ENCODE measurements at places on chromosomes 2 and 18. TPM values are rescaled to one million over a fixed set of nuclear protein-coding genes. Genes with fewer than 3 reads are reported as not detected.

DNA sequence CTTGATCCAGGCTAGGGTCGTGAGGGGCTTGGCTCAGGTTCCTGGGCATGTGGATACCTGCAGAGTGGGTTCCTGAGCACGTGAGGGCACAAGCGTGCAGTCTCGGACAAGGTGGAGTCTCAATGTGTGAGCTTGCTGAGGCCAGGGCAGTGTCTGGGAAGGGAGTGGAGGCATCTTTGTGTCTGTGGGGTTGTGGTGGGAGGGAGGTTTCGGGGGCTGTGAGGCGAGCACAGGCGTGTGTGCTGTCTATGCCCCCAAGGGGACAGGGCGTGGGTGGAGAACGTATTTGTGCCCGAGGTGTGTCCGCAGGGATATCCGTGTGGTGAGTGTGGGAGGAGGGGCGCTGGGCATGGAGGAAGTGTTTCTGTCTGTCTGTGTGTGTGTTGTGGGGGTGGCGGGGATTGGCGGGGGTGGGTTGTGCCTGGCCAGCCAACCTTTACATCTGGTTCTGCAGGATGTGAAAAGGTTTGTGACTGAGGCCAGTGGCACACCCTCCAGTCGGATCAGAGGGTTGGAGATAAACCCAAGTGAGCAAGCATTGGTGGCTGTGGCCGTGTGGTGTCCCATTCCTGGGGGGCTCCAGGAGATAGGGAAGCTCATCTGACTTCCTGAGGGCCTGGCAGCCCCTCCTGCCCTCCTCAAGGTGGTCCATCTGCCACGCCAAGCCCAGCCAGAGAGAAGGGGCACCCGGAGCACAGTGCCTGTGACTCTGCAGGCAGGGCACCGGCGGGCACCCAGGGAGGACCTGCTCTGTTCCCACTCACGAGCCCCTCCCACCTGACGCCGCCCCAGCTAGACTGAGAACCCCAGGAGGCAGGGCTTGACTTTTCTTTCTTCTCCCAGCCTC is 57.1 kb downstream of the ZFP36L2 start:
- peak; percentile 75 for DNase-seq

DNA sequence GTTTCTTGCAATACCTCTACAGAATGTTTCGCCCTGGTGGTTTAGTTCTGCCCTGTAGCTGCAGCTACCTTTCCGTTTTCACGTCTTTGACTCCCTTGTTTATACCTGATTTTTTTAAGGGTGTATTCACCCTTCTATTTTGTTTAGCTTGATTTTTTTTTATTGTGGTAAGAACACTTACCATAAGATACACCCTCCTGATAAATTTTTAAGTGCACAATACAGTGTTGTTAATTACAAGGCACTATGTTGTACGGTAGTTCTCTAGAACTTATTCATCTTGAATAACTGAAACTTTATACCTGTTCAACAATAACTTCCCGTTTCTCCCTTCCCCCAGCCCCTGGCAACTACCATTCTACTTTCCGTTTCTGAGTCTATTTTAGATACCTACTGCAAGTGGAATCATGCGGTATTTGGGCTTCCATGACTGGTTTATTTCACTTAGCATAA is 48.9 kb upstream of the NABP1 start:
- DNase-seq = peak; percentile 59

The HOXD8 gene
- total RNA-seq = not detected

The OST4 gene
- 314 TPM for total RNA-seq

The C2orf81 gene
- total RNA-seq = 1.7 TPM

GRCh38 chr2:28601616-28602015 is 105.8 kb downstream of the PLB1 start:
- no peak for DNase-seq

- DNase-seq = no peak
These were observed 26.8 kb upstream of the CNNM3 start for GRCh38 chr2:96789245-96789617.

DNA sequence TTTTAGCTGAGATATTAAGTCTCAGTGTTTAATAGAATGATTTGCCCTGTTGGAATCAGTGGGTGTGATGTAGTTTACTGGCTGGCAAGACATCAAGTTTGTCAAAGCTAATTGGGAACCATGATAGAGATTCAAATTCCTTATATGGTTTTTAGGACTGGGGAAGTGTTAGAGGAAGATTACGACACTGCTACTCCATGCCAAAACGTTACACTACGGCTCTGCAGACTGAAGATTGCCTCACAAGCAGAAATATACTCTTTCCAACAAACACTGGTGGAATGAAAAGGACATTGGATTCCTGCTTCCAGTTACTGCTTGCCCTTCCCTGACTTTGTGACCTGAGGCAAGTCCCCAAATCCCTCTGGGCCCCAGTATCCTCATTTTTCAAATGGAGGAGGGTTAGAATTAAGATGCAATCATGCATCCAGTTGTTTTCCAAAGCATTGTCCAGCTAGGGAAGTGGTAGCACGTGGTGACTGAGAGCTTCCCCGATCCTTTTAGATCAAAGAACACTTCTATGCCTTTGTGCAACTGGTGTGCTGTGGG is 147.6 kb downstream of the CDC42EP3 start:
- DNase-seq = no peak

GRCh38 chr18:35303610-35304009 is 13.6 kb upstream of the ZSCAN30 start:
- DNase-seq = no peak

- no peak for DNase-seq
These were observed 89.2 kb downstream of the SP100 start for GRCh38 chr2:230505162-230505561.

- DNase-seq = peak; percentile 86
These were observed 92.9 kb downstream of the MREG start for GRCh38 chr2:215920244-215921100.

GRCh38 chr18:76233876-76234675 is 261.0 kb downstream of the ZNF516 start:
- DNase-seq = no peak

DNA sequence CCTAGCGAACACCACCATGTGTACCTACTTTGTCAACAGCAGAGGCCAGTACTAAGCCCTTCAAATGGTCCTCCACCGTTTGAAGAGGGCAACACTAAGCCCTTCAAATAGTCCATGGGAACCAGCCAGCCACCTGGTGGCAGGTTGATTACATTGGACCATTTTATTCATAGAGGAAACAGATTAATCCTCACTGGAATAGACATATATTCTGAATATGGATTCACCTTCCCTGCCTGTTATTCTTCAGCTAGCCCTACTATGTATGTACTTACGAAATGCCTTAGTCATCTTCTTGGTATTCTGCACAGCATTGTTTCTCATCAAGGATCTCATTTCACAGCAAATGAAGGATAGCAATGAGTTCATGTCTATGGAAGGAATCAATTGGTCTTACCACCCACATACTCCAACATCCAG is 10.0 kb upstream of the ZNF396 start:
- DNase-seq = no peak

The CHRND gene
- total RNA-seq = not detected

DNA sequence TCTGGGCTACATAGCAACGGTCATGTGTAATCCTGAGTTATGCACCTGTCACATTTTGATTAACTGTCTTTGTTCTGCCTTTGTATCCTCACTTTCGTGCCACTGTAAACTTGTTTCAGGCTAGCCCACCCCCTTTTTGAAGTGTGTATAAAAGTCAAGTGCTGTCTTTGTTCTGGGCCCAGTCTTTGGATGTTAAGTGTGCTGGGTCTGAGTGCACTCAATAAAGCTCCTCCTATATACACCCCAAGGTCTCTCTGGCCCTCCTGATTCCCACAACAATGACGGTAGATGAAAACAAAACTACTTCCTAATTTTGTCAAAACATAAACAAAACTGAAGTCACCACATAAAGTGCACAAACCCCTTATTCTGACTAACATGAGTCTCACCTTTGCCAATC is 633.4 kb downstream of the DSC3 start:
- no peak for DNase-seq

DNA sequence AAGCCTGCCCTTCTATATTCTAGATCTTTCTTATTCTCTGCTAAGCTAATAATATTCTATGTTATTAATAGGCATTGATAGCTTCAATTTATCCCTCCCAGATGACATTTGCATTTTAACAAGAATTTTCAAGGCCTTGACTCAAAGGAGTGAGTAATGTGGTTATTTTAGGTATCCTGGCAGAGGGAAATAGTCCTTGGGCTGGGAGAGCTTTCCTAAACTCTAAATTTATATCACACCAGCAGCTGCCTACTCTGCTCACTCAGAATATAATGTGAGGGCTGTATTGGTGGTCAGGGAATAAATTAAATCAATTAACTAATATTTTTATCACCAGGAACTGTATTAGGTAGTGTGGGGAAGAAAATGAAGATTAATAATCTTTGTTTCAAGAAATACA is 74.8 kb upstream of the ADAM23 start:
- no peak for DNase-seq

DNA sequence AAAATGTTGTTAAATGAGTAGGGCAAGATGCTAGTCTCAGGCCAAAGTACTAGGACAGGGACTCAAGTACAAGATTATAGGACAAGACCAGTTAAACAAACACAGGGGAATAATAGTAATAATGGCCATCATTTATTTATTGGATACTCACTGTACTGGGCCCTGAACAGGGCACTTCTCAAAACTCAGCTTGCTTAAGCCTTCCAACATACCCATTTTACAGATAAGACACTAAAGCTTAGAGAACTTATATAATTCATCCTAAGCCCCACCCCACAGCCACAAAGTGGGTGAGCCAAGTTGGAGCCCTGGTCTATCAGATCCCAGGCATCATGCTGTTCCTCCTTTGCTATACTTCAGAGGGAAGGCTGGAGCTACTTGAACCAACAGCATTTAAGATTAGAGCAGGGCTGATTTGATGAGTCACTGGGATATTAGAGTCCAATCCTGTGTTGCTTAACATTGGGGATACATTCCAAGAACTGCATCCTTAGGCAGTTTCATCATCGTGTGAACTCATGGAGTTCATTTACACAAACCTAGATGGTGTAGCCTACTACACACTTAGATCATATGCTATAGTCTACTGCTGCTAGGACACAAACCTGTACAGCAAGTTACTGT is 153.6 kb downstream of the MTCL1 start:
- no peak for DNase-seq

- DNase-seq = peak; percentile 49
These were observed 1.0 kb upstream of the PRKD3 start for GRCh38 chr2:37325625-37326071.

GRCh38 chr2:118568700-118569099 is 278.7 kb downstream of the EN1 start:
- no peak for DNase-seq

- DNase-seq = no peak
These were observed 445 bp downstream of the MLPH start for GRCh38 chr2:237487496-237487895.

The SLC9A4 gene
- 0.07 TPM for total RNA-seq

The SGPP2 gene
- total RNA-seq = 23.0 TPM

The RTP5 gene
- 0.07 TPM for total RNA-seq

DNA sequence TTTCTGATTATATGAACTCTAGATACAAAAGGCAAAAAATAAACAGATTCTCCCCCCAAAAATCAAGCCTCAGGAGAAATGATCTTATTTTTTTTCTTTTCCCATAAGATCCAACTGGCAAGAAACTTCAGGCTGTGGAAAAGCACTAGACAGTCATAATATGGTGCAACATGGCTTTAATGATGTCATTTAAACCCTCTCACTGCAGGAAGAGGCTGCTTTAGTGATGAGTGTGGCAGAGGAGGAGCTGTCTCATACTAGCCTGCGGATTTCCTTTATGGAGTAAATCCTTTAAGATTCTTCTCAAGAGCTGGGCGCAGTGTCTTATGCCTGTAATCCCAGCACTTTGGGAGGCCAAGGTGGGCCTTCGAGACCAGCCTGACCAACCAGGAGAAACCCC is 83.3 kb upstream of the CD28 start:
- no peak for DNase-seq

DNA sequence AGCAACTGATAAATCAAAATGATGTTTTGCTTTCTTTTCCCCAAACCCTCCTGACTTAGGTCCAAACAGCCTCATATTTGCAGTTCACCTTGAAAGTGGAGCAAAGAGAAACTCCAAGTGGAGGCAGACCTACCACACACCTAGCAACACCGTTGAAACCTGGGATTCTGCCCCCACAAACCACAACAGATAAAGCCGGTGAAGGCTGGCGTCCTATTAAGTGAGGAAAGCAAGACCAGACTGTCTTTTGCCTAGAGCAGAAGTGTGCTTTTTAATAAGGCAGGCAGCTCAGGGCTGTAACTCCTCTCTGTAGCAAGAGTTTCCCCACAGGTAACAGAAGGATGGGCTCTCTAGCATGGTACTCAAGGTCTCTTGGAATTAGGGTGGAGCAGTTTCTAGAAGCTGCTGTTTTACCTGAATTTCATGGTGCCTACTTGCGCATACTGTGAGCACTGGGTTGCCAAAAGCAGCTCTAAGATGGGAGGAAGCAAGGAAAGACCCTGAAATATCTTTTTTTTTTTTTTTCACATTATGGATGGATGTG is 336.9 kb downstream of the BCL11A start:
- no peak for DNase-seq
